ENCODE measurements at places on chromosomes 4 and X. TPM values are rescaled to one million over a fixed set of nuclear protein-coding genes. Genes with fewer than 3 reads are reported as not detected.
A peak's percentile ranks its signal among the peaks of the same experiment; 100 is the strongest.

GRCh38 chr4:76654791-76655190 is 219.8 kb downstream of the SHROOM3 start:
- no peak for DNase-seq
- no peak overlapping the region for H3K27ac ChIP-seq
- H3K36me3 ChIP-seq, result no peaks in the 10 kb centered on the region
- H3K4me3 ChIP-seq, result no peak overlapping the region

GRCh38 chr4:47106561-47106960 is 75.2 kb downstream of the GABRB1 start:
- no peaks in the 10 kb centered on the region for H3K36me3 ChIP-seq
- H3K27me3 ChIP-seq, result no peaks in the 10 kb centered on the region
- H3K4me3 ChIP-seq, result no peak overlapping the region
- no peak overlapping the region for H3K27ac ChIP-seq

CSAG2 gene
- polyA plus RNA-seq, result not detected

- peaks cover 31% of the 10 kb centered on the region for H3K4me1 ChIP-seq
- H3K27me3 ChIP-seq, result no peaks in the 10 kb centered on the region
- no peaks in the 10 kb centered on the region for H3K36me3 ChIP-seq
These were observed 157.6 kb downstream of the MAB21L2 start for GRCh38 chr4:150739591-150739990.

PRDM5 gene
- not detected for polyA plus RNA-seq

MAGEB4 gene
- not detected for polyA plus RNA-seq

ODAPH gene
- polyA plus RNA-seq, result not detected

DNA sequence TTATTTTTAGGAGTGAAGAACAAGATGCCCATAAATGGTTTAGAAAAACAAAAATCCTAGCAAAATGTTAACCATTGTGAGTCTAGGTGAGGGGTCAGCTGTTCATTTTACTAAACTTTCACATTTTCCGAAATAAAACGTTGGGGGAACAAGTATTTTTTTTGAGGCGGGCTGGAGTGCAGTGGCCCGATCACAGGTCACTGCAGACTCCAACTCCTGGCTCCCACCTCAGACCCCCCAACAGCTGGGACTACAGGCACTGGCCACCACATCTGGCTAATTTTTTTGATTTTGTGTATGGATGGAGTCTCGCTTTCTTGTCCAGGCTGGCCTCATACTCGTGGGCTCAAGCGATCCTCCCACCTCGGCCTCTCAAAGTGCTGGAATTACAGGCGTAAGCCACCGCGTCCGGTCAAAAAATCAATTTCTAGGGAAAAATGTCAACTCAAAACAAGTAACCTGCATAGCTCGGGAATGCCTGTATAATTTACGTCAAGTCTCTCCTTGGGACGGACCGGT is 742 bp upstream of the TAF1 start:
- peaks cover 8% of the 10 kb centered on the region for H3K27me3 ChIP-seq
- no peaks in the 10 kb centered on the region for H3K36me3 ChIP-seq
- peaks cover 22% of the 10 kb centered on the region for H3K4me1 ChIP-seq
- peak overlapping the region; percentile 96 for H3K4me3 ChIP-seq
- no peak for DNase-seq

All from immature natural killer cell (primary cell).